T-helper 2 cell treated with Interferon-gamma antibody and Interleukin-4, amounts not matched to agents 5 μg/mL and 100 μg/mL, for 36 hours (primary cell): ENCODE measurements at places on chromosomes 16 and 17.

DNA sequence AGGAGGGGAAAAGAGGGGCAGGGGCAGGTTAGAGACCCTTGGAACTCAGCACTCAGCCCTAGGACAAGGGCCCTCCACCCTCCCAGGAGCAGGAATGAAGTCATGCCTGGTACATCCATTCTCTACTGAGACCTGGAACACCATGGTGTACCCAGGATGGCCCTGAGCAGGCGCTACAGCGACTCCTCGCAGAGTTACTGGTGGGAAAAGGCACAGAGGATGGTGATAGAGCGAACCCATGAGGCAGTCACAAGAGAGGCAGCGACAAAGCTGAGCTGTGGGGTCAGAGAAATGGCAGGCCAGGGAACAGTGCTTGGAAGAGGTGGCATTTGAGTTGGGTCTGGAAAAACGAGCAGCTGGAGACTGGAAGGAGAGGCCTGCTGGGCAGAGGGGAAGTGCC lies 37.5 kb downstream of the SRCIN1 start:
- DNase-seq, result no peak

DNA sequence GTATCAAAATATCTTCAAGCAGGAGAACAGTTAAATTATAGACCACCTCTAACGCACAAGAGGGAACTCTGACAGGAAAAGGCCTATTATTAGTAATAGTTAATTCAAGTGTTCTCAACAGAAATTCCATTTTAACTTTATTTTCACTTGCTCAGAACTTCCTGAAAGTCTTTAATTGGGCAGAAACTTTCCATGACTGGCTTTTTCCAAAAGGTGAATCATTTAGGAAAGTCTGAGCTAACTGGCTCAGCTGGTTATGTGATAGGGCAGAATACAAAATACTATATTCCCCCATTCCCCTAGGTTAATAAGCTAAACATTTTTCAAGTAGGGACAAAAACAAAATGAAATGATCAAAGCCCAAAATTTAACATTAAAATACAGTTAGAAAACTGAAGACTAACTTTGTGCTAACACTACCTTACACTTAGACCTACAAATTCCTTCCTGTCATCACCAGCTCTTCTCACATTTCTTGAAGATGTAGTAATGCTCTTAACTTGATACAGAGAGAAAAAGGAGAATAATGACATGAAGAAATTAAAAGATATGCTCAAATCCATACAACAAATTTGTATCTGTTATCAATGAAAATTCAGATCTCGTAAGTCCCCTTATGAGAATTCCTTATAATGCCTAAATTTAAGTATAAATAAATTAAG lies 31.0 kb downstream of the CFDP1 start:
- no peak for DNase-seq

- DNase-seq, result no peak
Measured at GRCh38 chr17:49715216-49715615, 7.5 kb upstream of the SLC35B1 start.

DNA sequence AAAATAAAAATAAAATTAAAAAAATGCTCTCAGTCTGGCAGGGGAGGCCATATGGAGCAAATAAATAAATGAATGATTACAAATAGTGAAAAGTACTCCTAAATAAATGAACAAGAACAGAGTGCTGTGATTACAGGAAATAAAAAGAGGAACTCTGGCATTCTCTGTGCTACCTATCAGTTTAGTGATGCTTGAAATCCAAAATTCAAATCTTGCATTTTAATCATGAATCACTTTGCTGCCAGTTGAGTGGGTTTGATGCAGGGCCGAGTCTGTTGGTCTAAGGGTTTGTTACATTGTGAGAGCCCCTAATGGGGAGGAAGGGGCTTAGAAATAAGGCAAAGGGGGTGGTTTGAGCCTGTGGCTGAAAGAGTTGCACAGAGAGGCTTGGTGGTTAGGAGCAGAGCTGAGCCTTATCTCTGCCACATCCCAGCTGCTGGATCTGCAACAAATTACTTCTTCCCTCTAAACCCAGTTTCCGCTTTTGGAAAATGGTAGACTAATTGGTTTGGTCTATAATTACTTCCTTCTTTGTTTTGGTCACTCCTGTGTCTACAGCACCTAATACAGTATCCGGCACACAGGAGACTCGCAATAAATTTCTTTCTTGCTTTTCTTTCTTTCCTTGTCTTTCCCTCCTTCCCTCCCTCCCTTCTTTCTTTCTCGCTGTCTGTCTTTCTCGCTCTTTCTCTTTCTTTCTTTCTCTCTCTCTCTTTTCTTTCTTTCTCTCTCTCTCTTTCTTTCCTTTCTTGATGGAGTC lies 6.3 kb upstream of the ABCC1 start:
- no peak for DNase-seq

DNA sequence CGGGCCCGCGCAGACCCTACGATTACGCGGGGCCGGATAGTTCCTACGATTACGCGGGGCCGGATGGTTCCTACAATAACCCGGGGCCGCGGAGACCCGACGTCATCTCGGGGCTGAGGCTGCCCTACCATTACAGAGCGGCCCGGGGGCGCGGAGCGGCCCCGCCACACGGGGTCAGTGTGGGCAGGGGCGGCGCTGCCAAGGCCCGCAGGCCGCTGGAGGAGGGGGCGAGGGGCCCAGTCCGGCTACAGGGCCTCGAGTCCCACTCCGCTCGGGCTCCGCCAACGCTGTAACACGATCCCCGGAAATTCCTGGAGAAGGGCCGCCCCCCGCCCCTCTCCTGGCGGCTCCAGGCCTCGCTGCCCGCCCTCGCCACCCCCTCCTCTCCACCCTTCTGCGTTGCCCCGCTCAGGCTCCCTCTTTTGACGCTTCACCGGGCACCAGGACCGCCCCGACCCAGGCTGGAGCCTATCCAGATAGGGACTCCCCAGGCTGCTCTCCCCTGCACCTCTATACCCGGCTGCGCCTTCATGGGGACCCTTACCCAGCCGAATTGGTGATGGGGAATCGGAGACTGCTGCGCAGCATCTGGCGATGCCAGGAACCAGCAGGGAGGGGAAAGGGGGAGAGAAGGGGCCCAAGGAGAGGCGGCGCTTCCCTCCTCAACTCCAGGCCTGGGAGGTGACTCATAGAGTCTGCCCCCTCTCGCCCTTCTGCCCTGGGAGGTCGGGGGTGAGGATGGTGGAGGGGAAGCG lies at the start of gene RAB34:
RAB34 (minus strand) TSS at position 291 of the 755 bp plus-strand sequence. CDS start 602 bp downstream, outside the sequence.
- no peak for DNase-seq
